Transverse colon (tissue), 4 donors: ENCODE measurements at places on chromosomes 12 and 14. TPM values are rescaled to one million over a fixed set of nuclear protein-coding genes. Genes with fewer than 3 reads are reported as not detected.

Gene C14orf132
- total RNA-seq, result 4.2 TPM

DNA sequence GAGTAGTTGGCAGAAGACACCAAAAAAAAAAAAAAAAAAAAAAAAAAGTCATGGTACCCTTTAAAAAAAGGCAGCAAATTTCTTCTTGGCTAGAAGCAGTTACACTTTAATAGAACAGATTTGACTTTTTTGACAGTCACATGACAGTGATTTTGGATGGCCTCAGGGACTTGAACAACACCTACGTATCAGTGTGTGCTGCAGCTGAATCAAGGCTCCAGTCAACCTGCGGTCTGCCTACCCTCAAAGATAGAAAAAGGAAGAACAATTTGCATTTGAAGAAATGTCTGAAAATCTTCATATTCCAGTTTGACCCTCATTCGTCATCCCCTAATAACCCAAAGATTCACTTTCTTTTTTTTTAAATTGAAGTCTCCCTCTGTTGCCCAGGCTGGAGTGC, 53.9 kb downstream of the MDM2 start:
- no peak for DNase-seq

DNA sequence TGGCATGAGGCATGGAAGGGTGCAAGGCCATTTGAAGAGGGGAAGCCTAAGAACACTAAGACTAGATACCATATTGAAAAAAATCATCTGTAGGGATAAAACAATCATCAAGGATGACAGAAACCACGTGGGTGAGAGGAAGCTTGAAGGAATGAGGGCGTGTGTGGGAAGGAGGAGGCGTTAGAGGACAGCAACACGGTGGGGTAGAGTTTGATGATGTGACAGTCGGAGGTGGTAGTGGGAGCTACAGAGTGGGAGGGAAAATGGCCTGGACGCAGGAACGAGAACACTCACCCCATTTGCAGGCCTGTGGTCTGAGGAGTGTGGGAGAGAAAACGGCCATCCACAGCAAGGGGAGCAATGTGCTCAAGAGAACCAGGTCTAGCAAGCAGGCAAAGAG, 25.4 kb upstream of the NUDT4 start:
- DNase-seq, result no peak

Gene JAG2
- 6.0 TPM for total RNA-seq

- DNase-seq, result no peak
Measured at GRCh38 chr14:87799400-87799799, 193.6 kb downstream of the GALC start.

GRCh38 chr12:51675071-51675803, 84.2 kb downstream of the SCN8A start:
- no peak for DNase-seq

Gene DLGAP5
- 11.5 TPM for total RNA-seq

DNA sequence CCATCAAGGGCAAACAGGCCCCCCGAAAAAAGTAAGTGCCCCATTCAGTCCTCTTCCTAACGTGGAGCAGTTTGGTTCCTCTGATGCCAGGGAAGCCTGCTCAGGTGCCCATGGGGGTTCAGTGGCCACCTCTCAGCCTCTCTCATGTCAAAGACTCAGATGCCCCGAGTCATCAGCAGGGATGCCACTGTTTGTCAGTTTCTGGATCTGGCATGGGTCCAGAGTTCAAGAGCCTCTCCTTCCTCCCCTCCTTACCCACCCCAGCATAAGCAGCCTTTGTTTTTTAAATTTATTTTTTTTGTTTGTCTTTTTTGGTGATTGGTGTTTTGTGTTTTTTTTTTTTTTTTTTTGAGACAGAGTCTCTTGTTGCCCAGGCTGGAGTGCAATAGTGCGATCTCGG, 11.3 kb downstream of the KMT5A start:
- no peak for DNase-seq

GRCh38 chr12:2682296-2683251, 112.2 kb upstream of the FKBP4 start:
- DNase-seq, result peak; percentile 31

DNA sequence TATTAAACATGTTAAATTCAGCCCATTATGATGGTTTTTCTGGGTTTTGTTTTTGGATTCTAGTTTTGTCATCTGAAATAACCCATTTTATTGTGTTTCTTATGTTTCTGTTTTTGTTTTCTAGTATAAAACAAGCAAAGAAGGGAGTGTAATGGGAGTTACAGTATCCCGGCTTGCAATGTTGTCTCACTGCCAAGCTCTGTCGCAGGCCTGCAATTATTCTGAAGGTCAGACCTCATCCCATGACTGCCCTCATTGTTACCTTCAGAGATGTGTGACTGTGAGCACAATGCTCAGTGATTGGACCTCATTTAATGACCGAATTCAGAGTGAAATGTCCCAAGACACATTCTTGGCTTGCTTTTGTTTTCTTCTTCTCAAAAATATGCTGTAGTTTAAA, 73.0 kb upstream of the ATF1 start:
- no peak for DNase-seq

Gene TTC6
- 3.8 TPM for total RNA-seq

Gene PPP1R1A
- total RNA-seq, result 3.6 TPM

GRCh38 chr12:124721501-124722162, 142.0 kb downstream of the SCARB1 start:
- DNase-seq, result no peak

- DNase-seq, result no peak
Measured at GRCh38 chr14:52266179-52266578, 1.3 kb upstream of the PTGDR start.

Gene DTX1
- total RNA-seq, result 1.00 TPM

Gene TM7SF3
- total RNA-seq, result 123 TPM

GRCh38 chr12:76504606-76505005, 55.0 kb downstream of the OSBPL8 start:
- DNase-seq, result no peak

Gene CLEC1B
- total RNA-seq, result not detected

DNA sequence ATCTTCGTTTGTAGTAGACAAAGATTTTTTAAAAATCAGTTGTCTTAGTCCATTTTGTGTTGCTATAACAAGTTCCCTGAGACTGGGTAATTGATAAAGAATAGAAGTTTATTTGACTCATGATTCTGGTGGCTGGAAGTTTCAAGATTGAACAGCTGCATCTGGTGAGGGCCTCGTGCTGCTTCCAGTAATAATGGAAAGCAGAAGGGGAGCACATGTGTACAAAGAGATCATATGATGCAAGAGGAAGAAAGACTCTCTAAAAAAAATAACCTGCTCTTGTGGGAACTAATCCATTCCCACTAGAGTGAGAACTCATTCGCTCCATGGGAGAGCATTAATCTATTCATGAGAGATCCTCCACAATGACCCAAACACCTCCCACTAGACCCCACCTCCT, 24.8 kb downstream of the MUCL1 start:
- no peak for DNase-seq

DNA sequence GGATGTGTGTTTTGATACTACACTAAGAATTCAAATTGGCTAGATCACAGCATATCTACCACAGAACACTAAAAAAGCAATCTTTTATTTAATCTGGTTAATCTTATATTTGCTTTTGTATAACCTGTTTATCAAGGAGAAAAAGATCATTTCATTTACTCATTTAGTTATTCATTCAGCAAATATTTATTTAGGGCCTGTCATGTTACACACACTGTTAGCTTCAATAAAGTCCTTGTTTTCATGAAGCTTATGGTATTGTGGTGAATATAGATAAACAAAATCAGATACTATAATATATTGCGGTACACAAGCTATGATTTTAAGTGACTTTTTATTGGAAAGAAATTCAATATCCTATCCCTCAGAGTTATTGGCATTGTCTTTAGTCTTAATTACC, 350.8 kb downstream of the LRFN5 start:
- no peak for DNase-seq

- DNase-seq, result no peak
Measured at GRCh38 chr12:27555361-27555760, 31.4 kb downstream of the PPFIBP1 start.

GRCh38 chr14:21136024-21136423, 19.8 kb downstream of the OR5AU1 start:
- no peak for DNase-seq

DNA sequence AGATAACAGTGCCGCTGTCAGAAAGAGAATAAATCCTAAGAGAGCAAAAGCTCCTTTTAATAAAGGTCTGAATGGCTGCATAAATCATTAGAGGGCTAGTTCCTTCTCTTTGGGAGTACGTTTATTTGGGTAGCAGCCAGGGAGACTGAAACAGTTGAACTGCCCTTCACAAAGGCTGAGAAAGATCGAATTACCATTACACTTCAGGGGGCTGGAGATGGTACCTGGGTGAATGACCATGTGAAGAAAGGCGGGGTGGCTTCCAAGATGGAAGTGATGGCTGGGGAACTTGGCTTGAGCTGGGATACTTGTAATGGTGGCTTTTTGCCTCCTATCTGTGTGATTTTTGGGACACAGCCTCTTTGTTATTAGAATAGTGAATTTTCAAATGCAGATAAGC, 1.7 kb upstream of the FGD4 start:
- DNase-seq, result no peak

- peak; percentile 74 for DNase-seq
Measured at GRCh38 chr12:120538281-120539156, 4.4 kb downstream of the RNF10 start.

Gene TGM1
- total RNA-seq, result 96.5 TPM

DNA sequence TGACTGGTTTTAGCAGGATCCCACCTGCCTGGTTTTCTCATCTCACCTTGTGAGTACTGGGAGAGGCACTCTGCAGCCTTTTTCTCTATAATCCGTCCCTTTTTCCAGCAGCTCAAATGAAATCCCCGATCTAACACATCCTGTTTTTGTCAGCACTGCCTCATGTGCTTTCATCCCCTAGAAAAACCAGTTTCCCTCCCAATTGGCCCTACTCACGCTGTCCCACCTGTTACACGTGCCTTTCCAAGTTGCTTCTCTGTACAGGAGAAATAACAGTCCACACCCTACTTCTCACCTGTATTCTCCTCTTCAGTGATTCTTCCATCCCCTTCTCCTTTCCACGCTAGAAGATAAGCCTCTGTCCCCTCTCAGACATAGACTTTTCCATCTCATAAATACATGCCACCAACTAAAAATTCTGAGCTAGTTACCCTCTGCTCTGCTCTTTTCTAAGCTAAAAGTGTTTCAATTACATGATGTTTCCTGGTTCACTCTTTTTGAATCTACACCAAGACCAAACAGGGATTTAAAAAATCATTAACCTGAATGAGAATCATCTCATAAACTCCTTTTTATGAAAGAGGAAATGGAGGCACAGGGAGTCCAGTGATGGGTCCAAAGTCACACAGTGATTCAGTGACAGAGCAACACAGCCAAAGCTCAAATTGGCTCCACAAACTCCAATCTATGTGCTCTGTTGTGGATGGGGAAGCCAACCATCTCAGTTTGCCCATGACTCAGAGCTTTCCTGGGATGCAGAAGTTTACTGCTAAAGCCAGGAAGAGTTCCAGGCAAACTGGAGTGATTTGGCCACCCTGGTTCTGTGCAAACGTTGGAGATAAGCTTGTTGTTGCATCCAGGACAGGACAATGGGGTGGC, 240.0 kb upstream of the TMEM132C start:
- peak; percentile 66 for DNase-seq

Gene CLMN
- total RNA-seq, result 71.1 TPM

Gene EPYC
- total RNA-seq, result not detected

DNA sequence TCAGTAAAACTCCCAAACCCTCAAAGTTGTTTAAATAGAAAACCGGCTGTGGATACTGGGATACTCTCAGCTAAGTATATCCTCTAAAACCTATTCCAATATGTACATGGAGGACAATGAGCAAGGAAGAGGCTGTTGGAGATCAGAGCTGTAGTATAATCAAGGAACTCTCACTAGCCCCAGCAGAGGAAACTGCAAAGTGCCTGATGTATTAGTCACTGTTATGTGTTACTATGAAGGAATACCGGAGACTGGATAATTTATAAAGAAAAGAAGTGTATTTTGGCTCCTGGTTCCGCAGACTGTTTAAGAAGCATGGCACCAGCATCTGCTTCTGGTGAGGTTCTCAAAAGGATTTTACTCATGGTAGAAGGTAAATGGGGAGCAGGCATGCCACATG, 65.6 kb upstream of the RPL10L start:
- no peak for DNase-seq

DNA sequence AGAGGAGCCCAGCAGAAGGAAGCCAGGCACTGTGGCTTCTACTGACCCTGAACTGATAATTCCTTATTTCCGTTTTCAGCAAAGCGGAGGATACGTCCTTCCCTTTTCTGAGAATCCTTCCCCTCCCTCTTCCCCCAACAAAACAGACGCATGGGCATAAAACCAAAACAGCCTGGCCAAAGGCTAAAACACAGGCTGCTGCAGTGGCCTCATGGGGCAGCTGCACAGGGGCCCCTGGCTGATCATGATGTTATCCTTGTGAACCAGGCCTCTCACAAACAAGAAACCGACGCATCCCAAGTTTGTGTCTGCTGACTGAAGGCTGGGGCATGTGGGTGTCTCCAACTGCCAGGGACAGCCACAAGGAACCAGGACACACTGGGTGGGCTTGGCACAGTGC, 23.4 kb upstream of the STON2 start:
- DNase-seq, result no peak

Gene ART4
- not detected for total RNA-seq

DNA sequence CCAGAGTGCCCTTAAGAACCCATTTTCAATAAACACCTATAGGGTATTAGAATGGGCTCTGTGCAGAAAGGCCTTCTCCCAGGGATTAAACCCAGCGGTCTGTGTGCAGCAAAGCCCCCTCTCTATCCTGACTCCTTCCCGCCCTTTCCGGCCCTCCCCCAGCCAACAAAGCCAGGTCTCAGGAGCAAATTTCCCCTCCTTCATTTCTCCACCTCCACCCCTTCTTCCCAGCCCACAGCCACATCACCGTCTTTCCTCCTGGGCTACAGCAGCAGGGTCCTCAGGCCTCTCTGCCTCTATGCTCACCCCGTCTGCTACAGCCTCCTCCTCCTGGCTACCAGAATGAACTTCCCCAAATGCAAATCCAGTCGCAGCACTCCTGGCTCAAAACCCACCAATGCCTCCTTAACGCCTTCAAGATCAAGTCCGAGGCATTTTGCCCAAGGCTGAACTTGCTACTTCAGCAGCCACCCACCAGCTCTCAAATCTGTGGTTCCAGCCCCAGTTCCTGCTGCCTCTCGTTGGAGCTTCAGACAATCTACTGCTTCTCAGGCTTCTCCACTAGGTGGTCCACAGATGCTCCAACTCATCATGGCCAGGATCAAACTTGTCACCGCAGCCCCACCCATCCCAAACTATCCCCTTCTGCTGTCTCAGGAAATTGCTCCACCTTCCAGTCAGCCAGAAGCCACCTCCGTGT, 134.8 kb downstream of the BCL11B start:
- DNase-seq, result no peak

Gene POTEG
- total RNA-seq, result not detected

Gene CYP46A1
- total RNA-seq, result 0.27 TPM

- no peak for DNase-seq
Measured at GRCh38 chr12:11513288-11513687, 117.9 kb upstream of the PRB2 start.
